Neural crest cell (in vitro differentiated cells): ENCODE measurements at places on chromosomes 2 and 18. TPM values are rescaled to one million over a fixed set of nuclear protein-coding genes. Genes with fewer than 3 reads are reported as not detected.

DNA sequence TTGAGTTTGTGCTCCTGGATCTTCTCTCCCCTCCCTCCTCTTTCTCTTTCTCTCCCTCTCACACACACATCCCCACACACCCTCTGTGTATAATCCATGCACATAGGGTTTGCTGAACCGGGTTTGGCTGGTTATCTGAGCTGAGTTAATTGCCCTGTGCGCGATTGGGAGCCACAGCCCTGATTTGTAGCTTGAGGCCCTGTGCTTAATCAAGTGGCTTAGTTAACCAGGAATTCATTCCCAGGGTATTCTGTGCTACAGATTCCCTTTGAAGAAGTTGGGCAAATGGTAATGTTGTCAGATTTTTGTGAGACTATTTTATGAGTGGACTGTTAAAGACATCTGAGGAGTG is 6.2 kb downstream of the PARD3B start:
- DNase-seq, result no peak

GRCh38 chr2:95346231-95346737 is 49.1 kb downstream of the KCNIP3 start:
- no peak for DNase-seq

DNA sequence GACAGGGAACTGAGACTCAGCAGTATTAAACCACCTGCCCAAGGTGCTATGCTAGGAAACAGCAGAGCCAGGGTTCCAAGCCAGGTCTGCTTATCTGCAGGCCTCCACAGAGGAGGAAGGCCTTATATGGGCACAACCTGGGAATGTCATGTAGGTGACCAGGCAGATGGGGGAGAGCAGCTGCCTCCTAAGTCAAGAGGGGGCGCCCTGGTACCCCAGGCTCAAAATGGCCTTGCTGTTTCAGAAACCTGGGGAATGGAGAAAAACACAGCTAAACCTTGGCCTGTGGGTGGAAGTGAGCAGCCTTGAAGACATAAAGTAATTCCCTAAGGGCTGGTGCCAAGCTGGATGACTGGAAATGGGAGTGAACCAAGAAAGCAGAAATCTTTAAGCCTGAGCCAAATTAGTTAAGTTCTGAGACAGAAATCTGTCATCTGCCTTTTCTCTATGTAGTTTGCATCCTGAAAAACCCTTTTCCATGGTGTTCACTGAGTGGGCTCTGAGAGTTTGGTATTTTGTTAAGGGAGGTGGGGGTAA is 79.1 kb downstream of the MAPK4 start:
- no peak for DNase-seq

SLC9A4 gene
- not detected in 2 replicates for total RNA-seq

GRCh38 chr18:24051031-24051947 is 36.7 kb downstream of the TTC39C start:
- no peak for DNase-seq

DNA sequence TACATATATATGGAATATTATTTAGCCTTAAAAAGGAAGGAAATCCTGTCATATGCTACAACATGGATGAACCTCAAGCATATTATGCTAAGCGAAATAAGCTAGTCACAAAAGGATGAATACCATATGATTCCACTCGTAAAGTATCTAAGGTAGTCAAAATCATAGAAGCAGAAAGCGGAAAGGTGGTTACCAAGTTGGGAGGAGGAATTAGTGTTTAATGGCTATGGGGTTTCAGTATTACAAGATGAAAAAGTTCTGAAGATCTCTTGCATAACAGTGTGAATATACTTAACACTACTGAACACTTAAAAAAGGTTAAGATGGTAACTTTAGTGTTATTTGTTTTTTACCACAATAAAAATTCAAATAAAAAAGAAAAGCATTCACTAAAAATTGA is 99.0 kb downstream of the MGAT5 start:
- no peak for DNase-seq

DUSP19 gene
- 3.5 and 4.7 TPM in 2 replicates for total RNA-seq

- DNase-seq, result no peak
Measured at GRCh38 chr2:14960686-14961324, 328.3 kb downstream of the LRATD1 start.

- no peak for DNase-seq
Measured at GRCh38 chr2:70461414-70461813, 92.2 kb downstream of the TGFA start.

GRCh38 chr2:124668161-124668560 is 643.1 kb downstream of the CNTNAP5 start:
- DNase-seq, result no peak
